ENCODE measurements at places on chromosomes 12 and 14. TPM values are rescaled to one million over a fixed set of nuclear protein-coding genes. Genes with fewer than 3 reads are reported as not detected.
A peak's percentile ranks its signal among the peaks of the same experiment; 100 is the strongest.

DNA sequence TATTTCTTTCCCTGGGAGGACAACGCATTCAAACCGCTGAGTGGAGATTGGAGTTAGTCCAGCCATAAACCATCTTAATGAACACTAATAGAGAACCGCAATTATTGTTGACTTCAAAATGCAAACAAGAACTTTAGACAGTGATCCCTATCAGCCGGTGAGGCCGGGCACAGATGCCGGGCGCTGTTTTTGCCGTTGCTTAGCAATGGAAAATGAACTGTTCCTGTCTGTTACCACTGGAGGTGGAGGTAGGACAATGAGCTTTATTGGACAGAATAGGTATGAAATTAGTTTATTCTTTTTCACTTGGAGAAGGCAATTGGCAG is 216.8 kb downstream of the TTC8 start:
- DNase-seq = peak; percentile 72

The CD163L1 gene
- total RNA-seq = 7.6 TPM

GRCh38 chr12:11917501-11917900 is 153.2 kb upstream of the BCL2L14 start:
- no peak for DNase-seq

The EPYC gene
- not detected for total RNA-seq

DNA sequence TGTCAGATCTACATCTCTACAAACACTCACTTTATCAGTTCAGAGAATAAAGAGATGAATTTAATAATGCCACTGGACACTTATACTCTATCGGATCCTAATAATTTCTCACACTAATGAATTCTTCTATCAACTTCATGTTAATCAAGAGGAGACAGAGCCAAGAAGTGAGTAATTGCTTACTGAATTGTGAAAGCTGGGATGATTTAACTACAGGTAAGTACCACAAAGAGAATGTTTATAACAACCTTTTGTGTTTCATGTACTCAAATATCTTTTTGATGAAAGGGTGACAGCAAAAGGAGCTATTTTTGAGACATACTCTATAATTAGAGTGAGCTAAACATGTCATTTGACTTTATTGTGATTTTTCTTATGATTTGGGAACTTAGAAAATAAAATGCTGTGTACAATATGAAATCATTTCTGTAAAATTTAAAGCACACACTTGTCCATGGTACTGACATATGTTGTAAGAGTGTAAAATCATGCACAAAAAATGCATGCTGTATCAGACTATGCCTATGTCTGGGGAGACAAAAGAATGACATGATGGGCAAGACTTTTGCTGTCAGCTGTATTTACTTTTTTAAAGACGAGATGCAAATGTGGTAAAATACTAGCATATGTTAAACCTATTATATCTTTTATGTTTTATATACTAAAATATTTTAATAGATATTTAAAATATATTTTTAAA is 361.2 kb downstream of the CCER1 start:
- no peak for DNase-seq

DNA sequence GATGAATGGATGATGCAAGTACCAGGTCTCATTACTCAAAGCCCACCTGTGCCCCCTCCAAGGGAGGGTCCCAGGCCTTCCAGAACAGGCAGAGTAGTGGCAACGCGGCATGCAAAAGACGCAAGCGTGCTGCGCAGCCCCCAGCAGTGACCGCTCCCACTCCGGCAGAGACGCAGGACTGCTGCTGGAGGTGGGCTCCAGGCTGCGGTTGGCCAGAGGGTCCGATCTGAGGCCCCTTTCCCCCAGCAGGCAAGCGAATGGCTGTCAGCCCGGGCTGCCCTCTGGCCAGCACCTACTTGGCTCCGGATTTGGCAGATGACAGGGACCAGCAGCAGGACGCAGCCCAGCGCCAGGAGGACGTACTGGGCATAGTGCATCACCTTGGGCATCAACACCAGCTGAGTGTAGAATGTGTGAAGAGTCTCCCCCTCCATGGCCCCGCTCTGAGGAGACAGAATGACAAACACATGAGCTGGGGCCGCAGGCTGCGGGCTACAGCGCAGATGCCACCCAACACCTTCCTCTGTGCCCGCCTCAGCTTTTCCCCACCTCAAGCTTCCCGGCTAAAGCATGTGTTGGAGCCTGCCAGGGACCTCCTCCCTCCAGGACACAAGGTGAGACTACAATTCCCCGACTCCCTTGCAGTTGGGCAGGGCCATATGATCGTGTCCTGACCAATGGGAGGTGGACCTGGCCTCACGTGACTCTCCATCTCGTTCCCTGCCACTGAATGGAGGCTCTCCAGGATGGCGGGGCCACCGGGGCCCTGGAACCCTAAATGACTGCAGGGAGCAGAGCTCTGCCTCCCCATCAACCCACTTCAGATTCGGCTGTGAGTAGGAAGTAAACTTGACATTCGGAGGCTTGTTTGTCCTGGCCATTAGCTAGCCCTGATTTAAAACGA is 77.4 kb downstream of the SCARB1 start:
- peak; percentile 49 for DNase-seq

- DNase-seq = no peak
Observed at GRCh38 chr14:90714811-90715210, 101.4 kb downstream of the TTC7B start.

DNA sequence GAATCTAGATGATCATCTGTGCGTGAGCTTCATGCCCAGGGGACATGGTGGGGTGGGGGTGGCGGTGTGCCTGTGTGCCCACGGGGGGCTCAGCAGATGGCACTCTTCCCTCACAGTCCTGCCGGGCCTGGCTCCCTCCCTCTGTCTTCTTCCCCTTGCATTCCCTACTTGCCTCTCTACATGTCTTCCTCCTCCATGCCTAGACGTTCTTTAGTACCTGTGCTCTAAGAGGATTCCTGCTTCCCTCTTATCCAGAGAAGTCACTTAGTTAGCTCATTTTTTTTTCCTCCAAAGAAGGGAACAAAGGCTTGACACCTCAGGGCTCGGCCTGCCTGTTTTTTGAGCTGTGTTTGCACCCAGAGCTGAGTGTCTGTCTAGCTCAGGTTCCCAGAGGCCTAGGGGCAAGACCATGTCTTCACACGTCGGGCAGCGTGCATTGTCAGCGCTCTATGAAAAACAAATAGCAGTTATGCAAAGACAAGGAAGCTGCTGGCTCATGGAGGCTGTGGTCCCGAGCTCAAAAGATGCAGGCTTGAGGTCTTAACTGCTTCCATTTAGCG is 48.8 kb downstream of the NINJ2 start:
- no peak for DNase-seq

The DDX54 gene
- total RNA-seq = 54.8 TPM

The SLC17A8 gene
- total RNA-seq = 3.3 TPM

DNA sequence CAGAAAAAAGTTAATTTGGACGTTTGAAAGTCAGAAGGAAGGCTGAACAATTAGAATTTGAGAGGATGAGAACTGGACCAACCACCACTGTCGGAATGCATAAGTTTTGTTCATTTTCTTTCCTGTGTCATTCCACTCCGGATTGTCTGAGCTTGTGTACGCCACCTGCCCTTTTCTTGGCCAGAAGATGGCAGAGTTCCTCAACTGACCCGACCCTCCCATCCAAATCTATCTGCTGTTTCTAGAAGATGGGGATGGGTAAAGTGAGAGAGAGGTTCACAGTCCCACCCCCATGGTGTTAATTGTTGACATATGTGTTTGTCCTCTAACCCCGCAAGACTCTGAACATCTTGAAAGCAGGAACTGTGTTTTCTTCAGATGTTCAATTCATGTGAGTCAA is 388.0 kb downstream of the VRK1 start:
- DNase-seq = no peak

DNA sequence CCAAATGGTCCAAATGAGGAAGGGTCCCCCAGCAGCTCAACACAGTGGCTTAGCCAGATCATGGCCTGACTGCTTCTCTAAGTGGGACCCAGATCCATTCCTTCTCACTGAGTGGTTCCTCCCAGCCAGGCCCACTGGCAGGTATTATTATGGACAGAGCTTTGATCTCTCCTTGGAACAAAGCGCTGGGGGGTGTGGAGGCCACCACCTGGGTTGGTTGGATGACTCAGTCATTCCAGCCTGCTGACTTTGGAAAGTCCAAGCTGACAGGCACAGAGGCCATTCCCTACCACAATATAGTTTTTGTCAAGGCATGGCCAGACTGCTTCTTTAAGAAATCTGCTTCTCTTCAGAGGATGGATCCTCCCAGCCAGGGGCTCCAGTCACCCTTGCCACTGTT is 341.1 kb downstream of the BTG1 start:
- DNase-seq = no peak

- no peak for DNase-seq
Observed at GRCh38 chr12:82008251-82008650, 249.1 kb upstream of the PPFIA2 start.

DNA sequence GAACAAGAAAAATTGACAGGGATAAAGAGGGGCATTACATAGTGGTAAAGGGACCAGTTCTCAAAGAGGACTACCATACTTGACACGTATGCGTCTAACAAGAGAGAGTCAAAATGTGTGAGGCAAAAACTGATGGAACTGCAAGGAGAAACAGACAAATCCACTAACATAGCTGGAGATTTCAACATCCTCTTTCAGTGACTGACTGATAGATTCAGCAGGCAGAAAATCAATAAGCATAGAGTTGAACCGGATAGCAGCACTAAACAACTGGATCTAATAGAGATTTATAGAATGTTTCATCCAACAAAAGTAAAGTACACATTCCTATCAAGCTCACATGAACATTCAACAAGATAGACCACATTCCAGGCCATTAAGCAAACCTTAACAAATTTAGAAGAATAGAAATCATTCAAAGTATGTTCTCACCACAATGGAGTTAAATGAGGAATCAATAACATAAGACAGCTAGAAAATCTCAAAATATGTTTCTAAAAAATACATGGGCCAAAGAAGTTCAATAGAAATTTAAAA is 16.1 kb upstream of the CRACR2A start:
- no peak for DNase-seq

The CCDC196 gene
- 0.82 TPM for total RNA-seq

DNA sequence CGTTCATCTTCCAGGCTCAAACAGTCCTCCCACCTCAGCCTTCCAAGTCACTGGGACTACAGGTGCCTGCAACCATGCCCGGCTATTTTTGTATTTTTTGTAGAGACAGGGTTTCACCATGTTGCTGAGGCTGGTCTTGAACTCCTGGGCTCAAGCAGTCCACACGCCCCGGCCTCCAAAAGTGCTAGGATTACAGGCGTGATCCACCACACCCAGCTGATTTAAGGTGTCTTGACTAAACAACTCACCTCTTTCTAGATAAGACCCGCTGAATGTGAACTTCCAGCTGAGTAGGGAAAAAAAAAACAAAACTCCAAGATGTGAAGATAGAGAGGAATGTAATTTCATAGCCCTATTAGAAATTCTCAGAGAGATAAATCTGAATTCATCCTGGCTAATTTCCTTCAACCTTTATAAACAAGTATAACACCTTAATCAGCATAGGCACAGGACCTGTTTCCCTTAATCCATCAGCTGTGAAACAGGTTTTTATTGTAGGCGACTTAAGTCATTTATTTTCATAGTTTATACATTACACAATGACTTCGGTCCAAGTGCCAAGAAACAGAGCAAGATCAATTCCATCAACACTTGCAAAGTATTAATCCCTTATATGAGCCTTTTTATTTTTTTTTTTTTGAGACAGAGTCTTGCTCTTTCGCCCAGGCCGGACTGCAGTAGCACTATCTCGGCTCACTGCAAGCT is 51.5 kb downstream of the HCAR2 start:
- no peak for DNase-seq

- DNase-seq = no peak
Observed at GRCh38 chr12:14317362-14318146, 47.9 kb upstream of the ATF7IP start.

DNA sequence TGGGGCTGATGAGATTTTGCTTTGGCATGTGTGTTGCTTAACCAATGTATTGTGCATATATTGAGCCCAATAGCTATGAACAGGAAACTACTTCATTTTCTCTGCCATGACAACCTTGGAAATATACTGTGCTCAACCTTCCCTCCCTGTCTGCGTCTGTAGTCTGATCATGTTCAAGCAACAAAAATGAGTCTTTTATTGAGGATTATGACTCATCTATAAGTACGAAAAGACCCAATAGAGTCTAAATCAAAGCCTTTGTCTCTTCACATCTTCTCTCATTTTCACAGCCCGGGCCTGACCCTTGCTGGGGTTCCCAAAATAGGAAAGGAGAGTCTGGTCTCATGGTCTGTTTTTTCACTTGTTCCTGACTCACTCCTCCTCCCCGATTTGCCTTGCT is 158.2 kb downstream of the CAND1 start:
- DNase-seq = no peak

DNA sequence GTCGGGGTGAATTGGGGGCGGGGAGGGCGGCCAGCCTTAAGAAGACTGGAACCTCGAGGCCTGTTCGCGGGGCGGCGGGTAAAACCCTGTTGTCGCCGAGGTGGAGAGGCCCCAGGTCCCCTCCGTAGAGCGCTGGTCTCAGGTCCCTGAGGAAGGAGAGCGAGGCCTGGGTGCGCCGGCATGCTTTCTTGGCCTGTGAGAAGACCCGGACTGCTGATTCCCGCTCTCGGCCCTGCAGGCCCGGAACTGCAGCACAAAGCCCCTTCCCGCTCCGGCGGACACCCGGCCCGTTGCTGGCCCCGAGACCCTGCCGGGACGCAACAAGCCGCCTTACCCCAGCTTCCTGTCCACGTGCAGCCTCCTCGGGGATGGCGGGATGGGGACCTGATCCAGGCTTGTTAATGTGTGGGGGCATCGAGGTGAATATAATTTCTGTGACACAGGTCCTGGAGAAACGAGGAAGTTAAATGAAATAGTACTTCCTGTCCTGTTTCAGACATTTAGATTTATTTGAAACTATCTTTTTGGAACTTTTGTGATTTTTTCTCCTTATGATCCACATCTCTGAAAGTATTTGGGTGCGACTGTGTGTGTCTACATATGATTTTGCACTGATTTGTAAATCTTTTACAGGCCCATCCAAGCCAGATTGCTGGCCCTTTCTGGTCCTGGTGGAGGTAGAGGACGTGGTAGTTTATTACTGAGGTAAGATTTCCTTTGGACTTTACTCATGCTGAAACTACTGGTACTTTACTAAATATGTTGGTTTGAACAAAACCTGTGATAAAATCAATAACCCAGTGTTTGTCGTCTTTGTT is 600 bp downstream of the PNN start:
- peak; percentile 47 for DNase-seq

DNA sequence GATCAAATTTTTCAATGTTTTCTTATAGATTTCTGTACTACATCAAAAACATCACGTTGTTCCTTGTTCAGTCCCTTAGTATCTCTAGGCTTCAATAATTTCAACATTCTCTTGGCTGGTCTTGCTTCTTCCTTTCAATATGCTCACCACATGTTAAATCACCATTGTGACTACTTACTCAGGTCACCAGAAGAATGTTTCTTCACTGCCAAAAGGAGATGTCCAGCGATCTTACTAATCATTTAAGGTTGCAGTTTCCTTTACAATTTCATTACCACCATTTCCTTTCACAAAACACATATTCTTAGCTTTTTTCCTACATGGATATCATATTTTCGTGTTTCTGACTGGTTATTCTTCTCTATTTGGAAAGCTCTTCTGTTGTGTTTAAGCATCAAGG is 363.8 kb downstream of the NAV3 start:
- no peak for DNase-seq

The WSCD2 gene
- total RNA-seq = 0.74 TPM

GRCh38 chr12:57759360-57759980 is 4.6 kb downstream of the MARCHF9 start:
- DNase-seq = no peak
